ENCODE measurements at places on chromosomes 2 and 18.

DNA sequence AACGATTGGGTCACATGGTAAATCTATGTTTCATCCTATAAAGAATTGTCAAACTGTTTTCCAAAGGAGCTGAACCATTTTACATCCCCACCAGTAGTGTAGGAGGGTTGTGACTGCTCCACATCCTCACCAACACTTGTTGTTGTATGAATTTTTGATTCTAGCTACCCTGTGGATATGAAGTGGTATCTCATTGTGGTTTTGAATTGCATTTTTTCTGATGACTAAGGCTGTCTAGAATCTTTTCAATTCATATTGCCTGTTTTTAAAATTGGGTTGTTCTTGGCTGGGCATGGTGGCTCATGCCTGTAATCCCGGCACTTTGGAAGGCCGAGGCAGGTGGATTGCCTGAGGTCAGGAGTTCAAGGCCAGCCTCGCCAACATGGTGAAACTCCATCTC is 44.5 kb downstream of the TXNL1 start:
- no peak for DNase-seq

DNA sequence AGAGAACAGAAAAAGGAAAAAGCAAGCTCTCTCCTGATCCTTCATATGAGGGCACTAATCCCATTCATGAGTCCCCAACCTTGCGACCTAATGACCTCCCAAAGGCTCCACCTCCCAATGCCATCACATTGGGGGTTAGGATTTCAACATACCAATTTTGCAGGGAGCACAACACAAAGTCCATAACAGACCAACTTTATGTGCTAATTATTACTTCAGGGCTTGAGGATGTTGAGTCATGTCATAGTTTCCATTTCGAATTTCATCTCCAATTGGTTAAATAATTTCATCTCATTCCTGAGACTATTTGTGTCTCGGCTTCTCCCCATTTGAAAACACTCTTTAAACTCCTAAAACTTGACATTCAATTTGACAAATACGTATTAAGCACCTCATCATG is 69.9 kb upstream of the KLF7 start:
- no peak for DNase-seq

DNA sequence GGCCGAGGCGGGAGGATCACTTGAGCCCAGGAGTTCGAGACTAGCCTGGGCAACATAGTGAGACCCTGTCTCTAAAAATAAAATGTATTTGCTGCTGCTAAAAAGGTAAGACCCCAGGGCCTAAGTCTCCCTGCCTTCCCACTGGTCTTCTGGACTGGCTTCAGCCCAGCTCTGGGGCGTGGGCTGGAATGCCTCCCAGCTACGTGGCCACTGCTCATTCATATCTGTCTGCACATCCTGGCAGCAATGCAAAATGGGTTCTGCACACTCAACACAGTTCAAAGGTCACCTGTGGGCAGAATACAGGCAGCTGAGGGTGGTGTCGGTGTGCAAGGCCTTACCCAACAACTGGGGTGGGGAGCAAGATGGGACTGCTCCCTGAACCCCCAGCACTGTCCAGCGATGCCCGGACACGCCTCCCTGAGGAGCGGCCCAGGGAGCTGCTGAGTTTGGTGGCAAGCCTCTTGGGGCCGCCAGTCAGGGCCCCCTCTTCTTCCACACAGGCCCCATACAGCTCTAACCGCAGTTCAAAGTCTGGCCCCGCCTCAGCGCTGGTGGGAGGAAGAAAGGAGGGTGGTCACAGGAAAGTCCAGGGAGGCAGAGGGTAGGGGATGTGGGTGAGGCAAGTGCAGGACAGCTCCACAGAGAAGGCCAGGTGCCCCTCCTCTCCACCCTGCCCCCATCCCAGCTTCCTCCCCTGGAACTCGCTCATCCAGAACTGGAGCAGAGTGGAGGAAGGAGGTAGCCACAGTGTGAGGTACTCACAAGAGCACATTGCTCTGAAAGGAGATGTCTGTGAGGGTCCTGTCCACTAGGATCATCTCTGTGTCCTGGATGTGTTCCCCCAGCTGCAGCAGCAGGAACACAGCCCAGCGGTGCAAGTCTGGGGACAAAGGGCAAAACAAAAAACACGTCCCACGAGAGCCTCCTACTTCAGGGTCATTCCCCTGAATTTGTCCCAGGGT is 8.2 kb downstream of the WDR54 start:
- DNase-seq: no peak

DNA sequence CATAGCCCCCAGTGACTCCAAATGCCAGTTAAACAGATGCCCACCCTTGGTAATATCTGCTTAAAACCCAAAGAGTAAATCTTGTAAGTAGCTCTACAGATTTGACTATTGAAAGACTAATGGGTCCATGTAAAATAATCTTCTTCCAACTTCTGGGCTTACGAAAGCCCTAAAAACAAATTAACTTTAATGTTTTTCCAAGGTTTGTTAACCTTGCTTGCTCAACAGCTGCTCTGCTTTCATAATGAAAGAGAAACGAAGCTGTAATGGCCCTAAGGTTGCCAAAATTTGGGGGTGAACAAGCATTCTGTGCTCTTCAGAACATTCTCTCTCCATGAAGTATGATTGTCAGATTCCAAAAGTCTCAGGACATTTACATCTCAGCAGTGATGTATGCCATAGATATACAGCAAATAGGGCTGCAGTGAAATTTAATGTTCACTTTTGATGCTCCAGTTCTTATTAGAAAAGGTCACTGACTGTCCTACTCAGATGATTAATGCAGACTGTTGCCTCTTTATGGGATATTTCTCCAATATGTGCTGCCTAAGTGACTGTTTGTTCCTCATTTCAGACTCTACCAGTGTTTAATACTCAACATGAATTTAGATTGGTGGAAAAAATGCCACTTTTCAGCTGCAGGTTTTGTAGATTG is 436.3 kb upstream of the CHST9 start:
- no peak for DNase-seq
